Activated CD4-positive, alpha-beta T cell treated with anti-CD3 and anti-CD28 coated beads for 48 hours (primary cell): ENCODE measurements at places on chromosomes 3 and 15.
A peak's percentile ranks its signal among the peaks of the same experiment; 100 is the strongest.

DNA sequence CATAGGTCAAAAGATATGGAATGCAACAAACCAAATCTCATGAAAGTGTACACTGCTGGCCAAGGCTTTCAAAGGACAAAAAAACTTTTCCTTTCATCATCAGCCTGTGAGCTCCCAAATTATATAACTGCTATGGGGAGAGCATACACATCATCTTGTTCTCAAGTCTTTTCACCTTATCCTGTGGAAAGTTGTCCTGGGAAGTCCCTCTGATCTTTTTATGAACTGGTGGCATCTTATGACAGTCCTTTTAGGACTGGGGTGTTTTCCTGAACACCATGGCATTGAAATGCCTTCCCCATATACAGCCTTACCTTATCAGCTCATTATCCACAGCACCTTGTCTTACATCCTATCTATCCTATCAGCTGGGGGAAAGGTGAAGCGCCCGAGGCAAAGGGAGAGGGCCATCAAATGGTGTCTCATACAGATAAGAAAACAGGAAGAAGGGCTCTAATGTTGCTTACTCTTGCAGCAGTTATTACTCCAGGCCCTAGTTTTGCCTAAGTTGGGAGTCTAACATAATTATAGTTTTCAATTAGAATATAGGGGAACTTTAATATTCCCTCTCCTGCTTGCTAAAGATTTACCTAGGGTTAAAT lies 61.5 kb upstream of the GOLIM4 start:
- DNase-seq: no peak

GRCh38 chr3:17747174-17747889 lies 4.9 kb upstream of the TBC1D5 start:
- DNase-seq: no peak

DNA sequence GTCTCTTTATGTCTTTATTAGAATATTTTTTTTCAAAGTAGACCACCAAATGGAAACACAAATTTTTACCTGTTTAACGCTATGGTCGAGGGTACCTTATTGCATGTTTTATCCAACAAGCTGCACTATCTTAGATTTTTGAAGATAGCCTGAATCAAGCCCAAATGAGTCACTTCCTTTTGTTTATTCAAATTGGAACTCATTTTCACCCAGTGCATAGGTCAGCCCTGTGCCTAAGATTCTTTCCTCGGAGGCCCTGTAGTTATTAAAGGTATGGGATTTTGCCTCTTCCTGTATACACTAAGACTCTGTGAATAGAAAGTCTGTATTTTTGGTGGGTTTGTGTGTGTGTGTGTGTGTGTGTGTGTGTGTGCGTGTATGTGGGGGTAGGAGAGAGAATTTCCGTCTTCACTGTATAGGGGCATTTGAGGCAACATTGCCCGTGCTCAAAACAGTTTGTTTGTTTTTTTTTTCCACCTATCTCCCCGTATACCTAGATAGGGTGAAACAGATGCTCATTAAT lies 358.0 kb upstream of the CADM2 start:
- no peak for DNase-seq

- peak; percentile 56 for DNase-seq
These were observed 177.1 kb downstream of the RPLP1 start for GRCh38 chr15:69629631-69630161.

- DNase-seq: no peak
These were observed 77.1 kb downstream of the PEAK1 start for GRCh38 chr15:77342807-77343206.

DNA sequence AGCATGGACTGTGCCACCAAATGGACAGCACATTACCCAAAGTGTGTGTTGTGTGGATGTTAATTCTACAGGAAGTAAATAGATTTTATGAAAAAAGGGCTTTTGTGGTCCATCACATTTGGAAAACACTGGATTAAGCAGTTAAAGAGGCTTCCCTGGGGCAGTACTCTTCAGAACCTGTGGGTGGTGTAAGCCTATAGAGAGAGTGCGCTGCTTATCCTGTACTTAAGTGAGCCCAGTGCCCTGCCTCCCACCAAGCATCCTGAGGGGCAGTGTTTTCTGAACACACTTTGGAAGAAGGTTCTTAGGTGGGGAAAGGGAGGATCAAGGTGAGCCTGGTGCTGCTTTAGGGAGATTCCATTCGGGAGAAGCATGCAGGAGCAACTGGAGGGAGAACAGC lies 10.9 kb downstream of the TTLL3 start:
- DNase-seq: no peak

DNA sequence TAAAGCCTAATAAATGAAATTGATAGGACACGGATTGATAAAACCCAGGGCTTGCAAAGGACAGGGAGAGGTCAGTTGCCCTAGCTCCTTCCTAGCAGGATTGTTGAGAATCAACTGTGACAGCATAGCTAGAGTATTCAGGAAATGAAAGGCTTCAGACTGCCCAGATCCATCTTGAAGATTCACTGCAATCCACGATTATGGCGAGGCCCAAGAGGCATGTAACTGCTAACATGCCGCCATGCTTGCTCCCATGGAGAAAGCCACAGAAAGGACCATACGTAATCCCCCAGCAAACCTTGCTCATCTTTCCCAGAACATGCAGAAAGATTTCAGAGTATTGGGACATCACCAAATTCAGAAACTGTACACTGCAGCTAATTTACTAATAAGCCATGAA lies 41.3 kb downstream of the MYH15 start:
- DNase-seq: no peak

GRCh38 chr3:88235102-88235501 lies 85.3 kb downstream of the C3orf38 start:
- no peak for DNase-seq

- DNase-seq: no peak
These were observed 123.6 kb upstream of the GAP43 start for GRCh38 chr3:115499666-115500065.

GRCh38 chr3:151152455-151153079 lies 50.4 kb downstream of the GPR171 start:
- no peak for DNase-seq

DNA sequence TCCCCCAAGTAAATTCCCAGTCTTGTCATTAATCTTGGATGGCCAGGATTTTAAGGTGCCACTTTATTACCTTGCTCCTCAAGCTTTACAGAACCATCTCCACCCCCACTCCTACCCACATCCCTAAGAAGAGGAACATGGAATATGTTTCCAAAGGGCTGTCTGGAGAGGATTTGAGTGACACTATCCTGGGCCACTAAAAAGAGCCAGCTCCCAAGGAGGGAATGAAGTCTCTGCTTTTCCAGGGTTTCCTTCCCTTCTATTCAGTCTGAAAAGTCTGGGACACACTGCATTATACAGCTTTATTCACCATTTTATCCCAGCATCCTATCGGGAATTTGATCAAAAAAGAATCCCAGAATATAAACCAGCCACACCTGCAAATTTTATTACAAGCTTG lies 35.6 kb upstream of the MECOM start:
- no peak for DNase-seq

- DNase-seq: no peak
These were observed 58.9 kb downstream of the CNOT10 start for GRCh38 chr3:32743934-32744333.

DNA sequence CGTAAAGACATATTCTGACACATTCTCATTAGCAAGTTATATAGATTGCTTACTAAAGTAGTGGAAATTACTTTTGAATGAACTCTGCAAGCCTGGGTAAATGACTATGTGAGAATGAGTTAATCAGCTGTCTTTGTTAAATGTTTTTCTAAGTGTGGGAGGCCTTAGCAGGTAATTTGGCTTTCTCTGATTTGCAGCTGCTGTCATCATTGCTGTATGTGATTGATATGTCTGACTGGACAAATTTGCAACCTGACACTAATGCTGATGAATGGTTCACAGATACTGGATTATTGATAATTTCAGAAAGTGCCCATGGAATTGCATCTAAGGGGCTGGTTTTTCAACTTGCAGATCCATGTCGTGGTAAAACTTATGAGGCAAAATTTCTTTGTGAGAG lies 372.2 kb upstream of the SGO1 start:
- DNase-seq: no peak

- no peak for DNase-seq
These were observed 86.7 kb downstream of the EBLN2 start for GRCh38 chr3:73148206-73148605.

DNA sequence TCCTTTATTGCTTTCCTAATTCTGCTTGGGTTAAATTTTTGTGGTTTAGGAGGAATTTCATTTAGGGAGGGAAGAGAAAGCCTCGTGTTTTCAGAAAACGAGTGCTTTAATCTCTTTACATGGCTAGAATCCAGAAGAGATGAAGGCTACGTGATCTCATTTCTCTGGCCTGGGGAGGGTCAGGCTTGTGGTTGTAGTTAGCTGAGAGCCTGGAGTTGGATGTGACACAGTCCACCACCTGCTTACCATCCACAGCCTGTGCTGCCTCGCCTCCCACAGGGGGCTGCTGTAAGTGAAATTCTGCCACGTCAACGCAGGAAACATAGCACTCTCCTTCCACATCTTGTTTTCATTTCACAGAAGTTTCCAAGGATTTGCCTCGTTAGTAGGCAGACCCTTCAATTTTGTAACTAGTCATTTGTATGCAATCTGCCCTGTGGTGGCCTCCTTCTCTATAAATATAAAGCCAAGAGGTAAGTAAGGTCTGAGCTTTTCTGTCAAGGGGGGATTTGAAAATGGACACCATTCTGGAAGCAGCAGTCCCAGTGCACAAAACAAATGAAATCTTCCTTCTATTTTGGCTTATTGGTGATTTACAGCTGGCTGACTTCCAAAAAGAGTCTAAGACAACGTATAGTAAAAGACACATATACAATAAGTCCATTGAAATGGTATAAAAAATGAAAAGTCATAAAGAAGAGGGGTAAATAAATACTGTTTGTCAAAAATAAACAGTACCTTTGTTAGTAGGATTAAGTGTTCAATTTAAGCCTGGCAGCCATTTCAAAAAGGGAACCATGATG lies 3.4 kb downstream of the GXYLT2 start:
- no peak for DNase-seq

DNA sequence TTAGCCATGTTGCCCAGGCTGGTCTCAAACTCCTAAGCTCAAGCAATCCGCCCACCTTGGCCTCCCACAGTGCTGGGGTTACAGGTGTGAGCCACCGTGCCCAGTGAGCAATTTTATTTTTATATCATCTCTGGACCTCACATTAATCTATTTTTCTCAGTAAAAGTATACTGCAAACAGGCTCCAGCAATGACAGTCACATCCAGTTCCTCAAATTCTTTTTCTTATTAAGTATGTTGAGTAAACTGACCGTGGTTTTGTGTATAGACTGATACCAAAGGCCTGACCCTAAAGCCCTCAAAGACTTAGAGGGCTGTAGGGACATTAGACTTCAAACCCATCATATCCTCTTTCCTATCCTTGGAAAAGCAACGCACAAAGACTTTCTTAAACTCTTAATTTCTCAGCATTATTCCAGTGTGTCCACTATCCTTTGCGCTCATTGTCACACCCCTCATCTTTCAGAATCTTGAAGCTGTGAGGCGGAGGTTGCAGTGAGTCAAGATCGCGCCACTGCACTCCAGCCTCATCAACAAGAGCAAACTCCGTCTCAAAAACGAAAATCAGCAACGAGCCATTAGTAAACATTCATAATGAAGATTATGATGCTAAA lies 2.0 kb downstream of the NGLY1 start:
- DNase-seq: no peak

GRCh38 chr3:37753428-37753827 lies 108.3 kb upstream of the CTDSPL start:
- no peak for DNase-seq

DNA sequence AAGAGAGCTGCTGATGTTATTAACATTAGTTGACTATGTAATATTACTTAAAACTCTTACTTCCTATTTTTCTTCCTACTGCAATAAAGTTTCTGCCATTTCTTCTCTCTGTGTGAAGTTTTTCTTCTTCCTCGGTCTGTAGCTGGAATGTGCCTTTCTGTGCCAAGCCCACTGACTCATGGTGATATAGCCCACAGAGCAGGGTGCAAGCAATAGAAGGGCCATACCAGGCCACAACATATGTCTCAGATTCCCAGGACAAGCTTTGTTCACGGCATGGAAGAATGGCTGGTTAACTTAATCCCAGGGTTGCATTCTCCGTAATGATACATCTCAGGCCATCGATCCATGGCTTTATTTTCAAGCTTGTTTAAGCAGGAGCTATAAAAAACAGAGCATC lies 815.3 kb downstream of the TUSC7 start:
- DNase-seq: no peak

- DNase-seq: no peak
These were observed 26.4 kb upstream of the SKIL start for GRCh38 chr3:170331143-170331542.

DNA sequence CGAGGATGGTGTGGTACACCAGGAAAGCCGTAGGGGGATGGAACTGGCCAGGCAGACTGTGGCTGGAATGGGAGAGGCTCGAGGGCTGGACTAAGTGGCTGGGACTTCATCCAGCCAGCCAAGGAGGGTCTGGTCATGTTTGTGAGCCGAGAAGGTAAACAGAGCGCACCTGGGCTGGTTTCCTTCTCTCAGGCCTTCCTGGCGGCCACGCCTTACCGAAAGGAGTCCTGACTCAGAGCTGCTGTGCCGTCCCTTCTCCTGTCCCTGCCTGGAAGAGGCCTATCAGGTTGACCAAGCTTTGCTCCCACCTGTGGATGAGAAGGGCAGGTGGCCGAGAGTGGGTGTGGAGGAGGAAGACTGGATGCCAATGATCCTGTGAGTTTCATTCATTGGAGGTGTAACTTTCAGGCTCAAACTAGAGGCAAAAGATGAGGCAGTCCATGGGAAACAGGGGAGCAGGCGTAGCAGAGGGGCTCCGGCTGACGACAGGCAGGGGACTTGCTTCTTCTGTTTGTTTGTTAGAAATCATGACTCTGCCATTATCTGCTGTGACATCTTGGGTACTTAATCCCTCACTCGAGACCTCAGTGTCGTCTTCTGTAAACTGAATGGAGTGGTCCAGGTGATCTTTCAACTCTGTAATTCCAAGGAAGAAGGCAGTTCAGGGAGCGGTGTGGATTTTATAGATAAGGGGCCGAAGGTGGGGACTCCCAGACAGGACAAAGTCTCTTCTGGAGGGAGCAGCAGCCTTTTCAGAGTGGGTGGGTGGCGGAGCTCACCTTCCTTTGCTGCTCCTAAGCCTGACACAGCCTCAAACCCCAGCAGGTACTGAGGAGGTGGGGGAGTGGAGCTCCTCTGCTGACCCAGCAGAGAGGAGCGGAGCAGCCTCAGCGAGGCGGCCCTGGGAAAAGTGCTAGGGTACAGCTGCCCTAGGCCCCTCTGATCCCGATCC lies 71.8 kb upstream of the GATM start:
- no peak for DNase-seq

- no peak for DNase-seq
These were observed 23.2 kb downstream of the MRPS25 start for GRCh38 chr3:15041950-15042349.

DNA sequence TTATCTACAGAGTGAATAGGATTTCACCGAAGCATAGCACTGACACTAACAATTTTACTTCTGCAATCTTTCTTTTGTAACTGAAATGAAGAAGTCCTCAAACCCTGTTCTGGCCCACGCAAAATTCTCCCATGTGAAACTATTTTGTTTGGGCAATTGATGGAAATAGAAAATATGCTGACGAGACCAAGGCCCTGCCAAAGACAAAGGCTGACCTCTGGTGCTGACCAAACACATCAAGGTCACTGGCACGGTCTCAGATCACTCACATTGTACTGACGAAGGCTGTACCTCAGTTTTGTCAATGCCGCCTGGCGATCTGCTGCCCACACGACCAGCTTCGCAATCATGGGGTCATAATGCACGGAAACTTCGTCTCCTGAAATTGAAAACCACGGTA lies 58.4 kb upstream of the DCUN1D1 start:
- no peak for DNase-seq

- DNase-seq: peak; percentile 72
These were observed 4.4 kb downstream of the DALRD3 start for GRCh38 chr3:49013738-49014660.

- DNase-seq: no peak
These were observed 197.5 kb downstream of the UBE3A start for GRCh38 chr15:25241241-25241801.

GRCh38 chr15:31486506-31486905 lies 159.9 kb downstream of the KLF13 start:
- DNase-seq: no peak
